H54 (cell line): ENCODE measurements at places on chromosomes 5 and 9.

DNA sequence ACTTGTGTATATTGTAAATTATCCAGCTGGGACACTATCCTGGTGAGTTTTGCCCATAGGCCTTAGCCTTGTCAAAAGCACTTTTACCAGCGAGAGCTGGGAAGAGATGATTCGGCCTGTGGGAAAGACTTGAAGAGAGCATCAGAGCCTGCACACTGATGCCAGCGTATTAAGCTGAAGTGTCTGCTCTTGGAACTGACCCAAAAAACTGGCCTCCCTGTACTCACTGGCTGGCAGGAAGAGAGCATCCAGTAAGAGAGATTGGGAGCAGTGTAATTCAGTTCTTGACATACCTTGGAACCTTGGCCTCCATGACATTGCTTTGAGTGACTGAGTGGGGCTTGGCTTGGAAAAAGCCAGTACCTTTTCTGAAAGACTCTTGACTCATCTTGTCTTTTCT is 73.7 kb downstream of the ZNF462 start:
- no peak for DNase-seq

DNA sequence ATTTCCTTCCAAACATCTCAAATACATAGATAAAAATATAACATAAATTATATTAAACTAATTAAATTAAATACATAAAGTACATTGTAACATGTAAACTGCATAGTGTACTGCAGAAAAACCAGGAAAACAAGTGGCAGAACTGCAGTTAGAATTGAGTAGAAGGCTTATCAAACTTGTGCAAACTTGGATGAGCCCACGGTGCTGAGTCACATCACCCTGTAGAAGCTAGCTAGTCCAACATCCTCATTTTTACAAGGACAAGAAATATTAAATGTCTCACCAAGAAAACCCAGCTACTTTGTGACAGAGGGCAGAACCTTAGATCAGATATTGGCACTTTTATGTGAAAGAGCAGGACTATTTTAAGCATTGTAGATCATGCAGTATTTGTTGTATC is 807.9 kb upstream of the NUDT12 start:
- DNase-seq: no peak

DNA sequence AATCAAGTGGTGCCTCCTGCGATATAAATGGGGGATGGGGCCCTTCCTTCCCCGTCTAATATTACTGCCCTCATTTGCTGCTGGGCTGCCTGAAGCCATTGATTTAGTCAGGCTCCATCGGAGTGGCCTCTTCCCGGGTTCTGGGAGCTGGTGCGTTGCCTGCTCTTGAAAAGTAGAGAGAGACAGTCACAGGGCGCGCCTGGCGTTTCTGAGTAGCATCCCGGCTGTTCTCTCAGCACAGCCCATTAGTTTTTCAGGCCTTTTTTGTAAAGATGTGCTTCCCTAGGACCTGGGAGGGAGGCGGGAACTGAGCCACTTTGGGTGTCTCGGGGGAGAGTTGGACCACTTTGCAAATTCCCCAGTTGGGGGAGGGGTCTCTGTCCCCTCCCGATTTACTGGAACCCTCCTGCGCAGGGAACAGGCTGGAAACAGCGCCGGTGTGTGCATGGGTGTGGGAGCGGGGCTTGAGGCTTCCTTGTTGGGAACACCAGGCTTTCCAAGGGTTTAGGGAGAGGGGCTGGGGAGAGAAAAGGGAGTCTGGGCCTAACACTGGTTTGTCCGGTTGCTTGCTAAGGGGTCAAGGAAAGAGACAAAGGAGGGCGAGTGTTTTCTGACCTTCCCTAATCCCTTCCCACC is 4.7 kb downstream of the PRDM6 start:
- no peak for DNase-seq

- no peak for DNase-seq
These were observed 22.6 kb downstream of the PLAC8L1 start for GRCh38 chr5:146082798-146083197.

- DNase-seq: peak; percentile 57
These were observed 2.9 kb upstream of the ICE1 start for GRCh38 chr5:5419291-5420210.

DNA sequence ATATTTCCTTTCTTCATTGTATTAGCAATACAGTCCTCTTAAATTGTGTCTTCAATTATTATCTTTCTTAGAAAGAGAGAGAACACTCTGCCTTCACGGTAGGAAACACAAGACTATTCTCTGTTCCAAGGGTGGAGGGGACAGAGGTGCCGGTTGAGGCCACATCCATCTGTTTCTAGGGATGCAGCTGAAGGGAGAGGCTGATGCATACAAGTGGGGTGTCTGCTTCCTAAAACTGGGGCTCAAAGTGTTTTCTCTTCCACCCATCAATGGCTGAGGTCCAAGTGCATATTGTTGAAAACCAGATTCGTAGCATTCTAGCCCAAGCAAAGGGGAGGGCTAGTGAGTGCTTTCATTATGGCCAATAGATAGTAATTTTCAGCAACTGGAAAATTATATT is 9.5 kb downstream of the IRX2 start:
- no peak for DNase-seq

GRCh38 chr5:36279054-36279698 is 22.5 kb downstream of the RANBP3L start:
- DNase-seq: no peak

GRCh38 chr5:109409844-109410388 is at the start of gene PJA2:
Gene PJA2, minus strand, starts transcription at chr5:109409974. Its CDS starts 26,541 bp downstream, at chr5:109383433.
- peak; percentile 65 for DNase-seq

DNA sequence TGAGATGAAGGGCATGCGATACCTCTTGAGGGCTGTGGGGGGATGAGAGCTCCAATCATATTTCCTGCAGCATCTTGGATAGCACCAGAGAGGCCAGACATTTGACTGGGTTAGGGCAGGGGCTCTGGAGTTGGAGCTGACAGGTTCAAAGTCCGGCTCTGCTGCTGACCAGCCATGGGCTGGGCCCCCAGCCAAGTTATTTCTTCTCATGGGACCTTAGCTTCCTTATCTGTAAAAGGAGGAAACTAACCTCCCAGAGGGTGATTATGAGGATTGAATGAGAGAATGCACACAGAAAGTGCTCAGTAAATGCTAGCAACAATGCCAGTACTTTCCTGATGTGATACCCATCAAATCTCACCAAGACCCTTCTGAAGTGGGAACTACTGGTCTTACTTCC is 65.2 kb upstream of the SLC25A51 start:
- DNase-seq: no peak

DNA sequence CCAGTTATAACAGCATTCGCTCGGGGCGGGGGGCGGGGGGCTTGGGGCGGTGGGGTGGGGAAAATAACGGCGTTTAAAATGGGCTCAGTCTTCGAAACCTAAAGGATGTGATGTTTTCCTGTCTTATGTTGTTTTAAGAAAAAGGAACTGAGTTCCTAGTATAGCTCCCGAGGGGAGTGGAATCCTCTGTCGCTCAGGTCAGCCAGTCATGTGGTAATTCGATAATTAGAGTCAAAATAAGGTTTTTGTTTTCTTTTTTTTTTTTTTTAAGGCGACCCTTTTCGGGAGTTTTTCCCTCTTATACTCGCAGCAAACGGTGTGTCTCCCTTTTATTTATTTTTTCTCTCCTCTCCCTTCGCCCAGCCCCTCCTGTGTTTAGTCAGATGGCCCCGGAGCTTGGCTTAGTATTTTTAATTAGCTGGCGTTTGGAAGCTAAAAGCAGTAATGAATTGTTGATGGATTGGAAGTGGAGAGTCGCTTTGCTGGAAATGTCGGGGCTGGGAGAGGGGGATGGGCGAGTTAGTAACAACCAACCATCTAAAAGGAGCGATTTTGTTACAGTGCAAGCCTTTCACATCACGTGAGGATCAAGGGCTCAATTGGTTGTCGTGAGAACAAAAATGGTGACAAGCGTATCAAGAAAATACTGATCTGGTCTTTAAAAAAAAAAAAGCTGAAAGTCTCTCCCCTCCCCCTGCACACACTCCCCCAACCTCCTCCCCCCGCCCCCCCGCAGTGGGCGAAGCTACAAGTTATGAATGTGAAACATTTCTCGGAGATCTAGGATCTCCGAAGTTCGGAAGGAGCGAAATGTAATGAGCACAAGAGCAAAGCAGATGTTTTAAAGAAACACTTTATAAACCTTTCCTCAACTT is 714 bp upstream of the ZNF608 start:
- no peak for DNase-seq

DNA sequence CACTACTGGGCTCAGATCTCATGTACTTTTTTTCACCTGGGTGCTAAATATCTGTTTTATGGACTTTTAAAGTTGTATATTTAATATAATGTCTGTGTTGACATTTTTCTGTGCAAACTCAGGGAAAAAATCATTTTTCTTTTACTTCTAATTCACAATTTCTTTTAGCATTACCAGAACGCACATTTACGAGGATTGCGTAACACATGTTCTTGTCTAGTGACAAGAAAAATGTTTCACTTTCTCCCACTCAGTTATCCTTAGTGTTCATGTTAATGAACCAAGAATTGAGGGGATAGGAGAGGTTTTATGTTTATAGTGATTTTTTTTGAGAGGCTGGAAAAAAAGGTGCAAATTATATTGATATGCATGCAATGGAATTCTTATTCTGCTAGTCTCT is 86.3 kb upstream of the PJA2 start:
- no peak for DNase-seq

DNA sequence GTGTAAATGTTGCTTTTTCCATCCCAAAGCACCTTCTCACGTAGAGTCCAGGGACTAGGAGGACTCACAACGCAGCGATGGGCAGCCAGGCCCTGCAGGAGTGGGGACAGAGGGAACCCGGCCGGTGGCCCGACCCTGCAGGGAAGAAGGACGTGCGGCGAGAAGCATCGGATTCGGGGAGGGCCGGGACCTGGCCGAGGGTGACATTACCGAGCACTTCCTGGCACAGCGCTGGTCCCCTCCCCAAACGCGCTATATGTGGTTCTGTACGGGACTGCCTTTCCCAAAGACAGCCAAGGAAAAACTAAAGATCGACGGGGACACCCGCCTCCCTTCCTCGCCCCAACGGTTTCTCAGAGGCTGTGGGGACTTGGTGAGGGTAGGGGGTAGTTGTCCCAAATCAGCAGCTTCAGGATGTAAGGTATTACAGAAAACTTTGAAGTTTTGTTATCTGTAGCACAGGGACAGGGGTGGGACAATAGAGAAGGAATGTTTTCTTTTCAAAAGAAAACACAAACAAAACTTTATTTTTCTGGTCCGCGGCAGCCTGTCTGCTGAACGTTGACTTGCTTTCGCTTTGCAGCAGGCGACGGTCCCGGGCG is 887 bp upstream of the MAP3K1 start:
- no peak for DNase-seq

DNA sequence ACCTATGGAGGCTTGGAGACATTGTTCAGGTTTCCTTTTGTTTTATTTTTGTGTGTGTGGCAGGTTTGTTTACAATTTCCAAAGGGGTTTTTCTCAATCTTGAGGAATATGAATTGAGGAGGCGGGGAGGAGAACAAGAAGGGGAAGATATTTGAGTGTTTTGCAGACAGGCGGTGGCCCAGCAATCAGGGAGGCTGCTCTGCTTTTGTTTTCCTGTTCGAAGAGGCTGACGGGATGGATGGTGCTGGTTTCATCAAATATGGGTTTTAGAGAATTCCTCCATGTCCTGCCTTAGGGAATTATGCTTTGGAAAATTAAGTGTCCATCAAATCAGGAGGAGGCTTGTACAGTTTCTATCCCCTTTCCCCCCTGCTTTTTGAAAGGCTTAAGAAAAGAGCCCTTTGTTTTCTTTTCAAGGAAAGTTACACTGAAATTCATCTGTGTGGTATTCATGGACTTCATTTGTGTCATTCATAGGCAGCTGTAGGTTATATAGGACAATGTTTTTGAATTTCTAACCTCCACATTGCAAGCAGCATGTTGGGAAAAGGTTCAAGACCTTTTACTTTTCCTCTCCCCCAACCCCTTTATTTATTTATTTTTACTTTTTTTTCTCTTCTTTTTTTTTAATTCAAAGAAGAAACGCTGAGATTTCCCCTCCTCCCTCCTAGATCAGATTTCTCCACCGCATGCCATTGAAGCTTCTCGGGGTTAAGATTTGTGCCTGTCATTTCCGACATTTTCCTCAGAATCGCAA is 107.4 kb downstream of the ZNF462 start:
- no peak for DNase-seq

- no peak for DNase-seq
These were observed 35.1 kb downstream of the BASP1 start for GRCh38 chr5:17252543-17252942.

DNA sequence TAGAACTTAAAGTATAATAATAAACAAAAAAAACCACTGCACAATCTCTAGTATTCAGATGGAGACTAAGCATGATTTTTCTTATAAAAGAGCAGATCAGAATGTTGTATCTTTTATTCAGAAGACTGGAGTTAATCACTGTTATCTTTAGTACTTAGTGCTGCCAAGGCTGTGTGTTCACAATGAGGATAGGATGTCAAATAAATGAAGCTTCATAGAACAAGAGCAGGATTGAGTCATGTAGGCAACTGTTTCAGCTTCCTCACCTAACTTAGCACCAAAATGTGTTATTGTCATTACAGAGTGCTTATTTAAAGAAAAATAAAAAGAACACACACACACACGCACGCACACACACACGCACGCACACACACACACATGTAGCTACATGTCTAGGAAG is 58.1 kb upstream of the CDKN2B start:
- no peak for DNase-seq

GRCh38 chr9:130845254-130845653 is 10.2 kb downstream of the ABL1 start:
- no peak for DNase-seq

DNA sequence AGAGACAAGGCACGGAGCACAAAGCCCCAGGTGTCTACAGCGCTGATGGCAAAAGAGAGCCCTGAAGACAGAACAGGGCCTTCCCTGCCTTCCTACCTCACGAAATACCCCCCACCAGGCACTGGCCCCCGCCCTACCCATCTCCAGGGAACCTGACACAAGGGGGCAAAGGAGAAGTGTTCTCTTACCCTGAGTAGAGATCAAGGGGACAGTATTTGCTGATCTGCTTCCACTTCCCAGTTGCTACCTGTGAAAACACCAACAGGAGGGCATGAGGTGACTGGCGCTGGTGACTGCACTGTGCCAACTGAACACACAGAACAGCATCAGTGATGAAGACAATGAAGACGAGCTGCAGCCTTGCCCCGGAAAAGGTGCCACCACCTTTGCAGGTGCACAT is 27.4 kb downstream of the IPPK start:
- DNase-seq: no peak

DNA sequence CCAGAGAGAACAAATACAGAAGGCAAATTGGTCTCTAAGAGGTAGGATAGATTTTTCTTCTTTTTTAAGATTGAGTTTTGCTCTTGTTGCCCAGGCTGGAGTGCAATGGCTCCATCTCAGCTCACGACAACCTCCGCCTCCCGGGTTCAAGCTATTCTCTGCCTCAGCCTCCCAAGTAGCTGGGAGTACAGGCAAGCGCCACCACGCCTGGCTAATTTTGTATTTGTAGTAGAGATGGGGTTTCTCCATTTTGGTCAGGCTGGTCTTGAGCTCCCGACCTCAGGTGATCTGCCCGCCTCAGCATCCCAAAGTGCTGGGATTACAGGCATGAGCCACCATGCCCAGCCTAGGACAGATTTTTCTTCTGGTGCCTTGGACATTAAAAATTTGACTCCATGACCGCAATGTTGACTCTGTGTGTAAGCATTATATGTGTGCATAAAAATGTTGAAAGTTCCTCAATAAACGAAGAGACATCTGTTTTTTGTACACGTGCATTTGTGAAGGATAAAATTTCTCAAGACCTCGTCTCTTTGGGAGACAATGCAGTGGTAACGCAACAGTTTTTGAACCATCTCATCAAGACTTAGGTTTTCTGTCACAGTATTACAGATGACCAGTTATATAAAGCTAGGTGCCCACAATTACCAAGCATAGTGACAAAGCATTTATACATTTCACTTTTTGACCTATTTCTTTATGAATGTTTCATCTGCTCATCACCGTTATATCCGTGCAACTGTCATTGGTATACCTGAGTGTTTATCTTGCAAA is 17.4 kb downstream of the VCP start:
- DNase-seq: no peak
